ENCODE measurements at places on chromosomes 7 and 10.
A peak's percentile ranks its signal among the peaks of the same experiment; 100 is the strongest.

GRCh38 chr7:98167653-98168052, 43.6 kb upstream of the BHLHA15 start:
- no peak for DNase-seq

DNA sequence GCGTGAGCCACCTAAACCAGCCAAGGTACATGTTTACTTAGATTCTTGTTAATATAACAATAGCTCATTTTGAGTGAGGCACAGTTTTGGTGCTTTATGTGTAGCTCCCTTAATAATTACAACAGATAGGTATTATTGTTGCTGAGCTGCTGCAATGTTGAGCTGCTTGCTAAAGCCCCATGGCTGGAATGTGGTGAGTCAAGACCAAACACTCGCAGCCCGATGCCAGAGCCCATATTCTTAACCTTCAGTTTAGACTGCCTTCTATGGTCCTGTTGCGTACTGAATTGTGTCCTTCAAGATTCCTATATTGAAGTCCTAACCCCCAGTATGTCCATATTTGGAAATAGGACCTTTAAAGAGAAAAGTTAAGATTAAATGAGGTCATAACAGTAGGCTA, 407.1 kb downstream of the NEBL start:
- no peak for DNase-seq

DNA sequence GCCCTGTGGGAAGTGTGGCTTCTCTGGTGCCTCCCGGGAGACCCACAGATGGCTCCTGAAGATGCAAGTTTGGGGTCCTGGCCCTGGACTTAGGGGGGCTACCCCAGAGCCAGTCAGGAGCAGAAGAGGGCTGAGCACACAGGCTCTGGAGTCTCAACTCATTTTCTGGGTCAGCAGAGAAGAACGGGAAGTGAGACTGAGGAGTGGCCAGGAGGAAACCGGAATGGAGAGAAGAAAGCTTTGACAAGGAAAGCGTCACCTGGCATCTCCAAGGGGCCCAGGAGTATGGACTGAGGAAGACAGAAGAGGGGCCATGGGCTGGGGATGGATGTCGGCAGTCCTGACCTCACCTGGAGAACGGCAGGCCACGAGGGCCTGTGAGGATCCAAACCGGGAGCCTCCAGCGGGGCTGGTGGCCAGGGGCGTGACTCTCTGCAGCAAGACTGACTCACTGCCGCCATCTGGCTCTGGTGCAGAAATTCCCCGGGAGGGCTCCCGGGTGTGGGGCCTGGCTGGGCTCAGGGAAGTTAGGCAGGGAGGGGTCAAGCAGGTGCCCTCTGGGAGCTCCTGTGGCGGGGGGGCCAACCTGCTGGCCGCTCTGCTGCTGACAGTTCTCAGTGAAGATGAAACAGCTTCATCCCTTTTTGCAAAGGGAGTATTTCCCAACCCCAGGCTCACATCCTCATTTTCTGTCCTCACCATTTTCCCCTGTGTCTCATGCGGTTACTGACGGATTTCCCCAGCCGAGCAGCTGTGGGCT, 23.6 kb downstream of the DAGLB start:
- no peak for DNase-seq

GRCh38 chr7:17815318-17815717, 125.0 kb downstream of the SNX13 start:
- DNase-seq = no peak

DNA sequence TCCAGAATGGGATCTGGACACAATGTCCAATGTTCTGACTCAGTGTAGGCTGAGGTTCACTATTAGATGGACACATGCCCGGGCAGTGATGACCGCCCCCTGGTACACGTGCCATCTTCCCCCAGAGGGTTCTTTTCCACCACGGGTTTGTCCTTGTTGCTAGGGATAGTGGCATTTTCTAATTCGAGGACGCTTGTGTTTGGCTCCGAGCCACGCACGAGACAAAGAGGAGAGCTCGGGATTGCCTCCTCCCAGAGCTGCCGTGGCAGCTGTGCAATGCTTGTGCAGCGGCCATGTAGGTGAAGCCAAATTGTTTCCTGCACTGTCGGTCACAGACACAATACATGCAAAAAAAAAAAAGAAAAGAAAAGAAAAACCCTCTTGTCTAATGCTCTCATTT, 207.5 kb downstream of the PAXIP1 start:
- DNase-seq = no peak

DNA sequence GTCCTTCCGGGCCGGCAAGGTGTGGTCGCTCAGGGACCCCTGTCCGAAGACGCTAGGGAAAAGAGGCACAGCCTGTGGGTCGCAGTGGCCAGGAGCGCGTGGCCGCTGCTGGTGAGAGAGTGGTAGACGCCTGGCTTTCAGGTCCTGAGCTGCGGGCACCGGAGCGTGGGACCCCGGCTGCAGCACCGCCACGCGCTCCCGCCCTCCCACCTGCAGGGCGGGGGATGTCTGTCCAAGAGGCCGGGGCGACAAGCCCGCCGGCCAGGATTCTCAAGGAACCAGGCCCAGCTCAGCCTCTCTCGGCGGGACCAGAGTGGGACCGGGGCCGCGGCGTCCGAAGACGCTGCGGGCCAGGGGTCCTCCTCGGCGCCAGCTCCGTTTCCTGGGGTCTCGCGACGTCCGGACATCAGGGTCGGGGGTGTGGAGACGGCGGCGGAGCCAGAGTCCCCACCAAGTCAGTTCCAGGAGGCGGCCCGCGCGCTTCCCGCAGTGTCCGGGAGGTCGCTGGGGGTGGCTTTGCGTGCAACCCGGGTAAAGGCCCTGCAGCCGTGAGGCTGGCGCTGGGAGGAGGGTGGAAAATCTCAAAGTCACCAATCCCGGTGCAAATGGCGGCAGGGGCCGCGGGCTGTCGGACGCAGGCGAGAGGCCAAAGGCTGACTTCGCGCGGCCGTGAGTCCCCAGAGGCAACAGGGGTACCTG, 5.5 kb downstream of the ZNF503 start:
- DNase-seq = no peak

DNA sequence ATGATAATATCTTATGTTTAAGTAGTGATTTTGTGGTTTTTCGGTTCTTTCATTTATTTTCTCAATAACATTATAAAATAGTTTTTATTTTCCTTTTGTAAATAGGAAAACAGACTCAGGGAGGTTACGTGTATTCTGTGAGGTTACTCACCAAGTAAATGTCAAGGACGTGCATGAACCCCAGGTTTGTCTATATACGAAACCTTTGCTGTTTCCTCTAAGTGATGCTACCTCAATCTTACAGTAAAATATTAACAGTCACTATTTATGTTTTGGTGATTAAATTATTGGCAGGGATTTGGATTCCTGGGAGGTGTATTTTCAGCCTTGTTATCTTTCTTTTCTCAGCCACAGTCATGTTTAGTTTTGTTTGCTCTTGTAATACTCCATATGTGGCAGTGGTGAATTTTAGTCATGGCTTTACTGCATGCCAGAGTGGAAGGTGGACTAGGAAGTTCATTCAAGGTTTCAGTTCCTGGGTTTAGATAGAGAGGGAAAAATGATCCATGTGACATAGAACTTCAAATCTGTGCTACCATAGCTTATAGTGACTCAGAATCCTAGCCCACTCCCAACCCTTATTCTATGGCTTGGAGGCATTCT, 139.9 kb downstream of the ARL4A start:
- DNase-seq = no peak

DNA sequence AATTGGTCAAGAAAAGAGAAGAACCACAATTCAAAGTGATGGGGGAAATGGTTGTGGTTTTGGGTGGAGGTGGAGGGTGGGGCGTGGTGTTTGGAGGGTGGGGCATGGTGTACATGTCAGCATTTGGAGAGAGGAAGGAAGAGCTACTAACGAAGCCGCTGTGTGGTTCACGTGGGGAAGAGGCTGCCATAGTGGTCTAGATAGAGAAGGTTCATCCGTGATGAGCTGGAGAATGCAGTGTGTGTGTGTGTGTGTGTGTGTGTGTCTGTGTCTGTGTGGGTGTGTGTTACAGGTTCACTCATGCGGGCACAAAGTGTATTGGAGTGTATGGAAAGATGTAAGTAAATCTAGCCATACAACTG, 6.1 kb upstream of the VCL start:
- DNase-seq = peak; percentile 32

GRCh38 chr7:47480576-47481538, 101.1 kb downstream of the TNS3 start:
- no peak for DNase-seq

DNA sequence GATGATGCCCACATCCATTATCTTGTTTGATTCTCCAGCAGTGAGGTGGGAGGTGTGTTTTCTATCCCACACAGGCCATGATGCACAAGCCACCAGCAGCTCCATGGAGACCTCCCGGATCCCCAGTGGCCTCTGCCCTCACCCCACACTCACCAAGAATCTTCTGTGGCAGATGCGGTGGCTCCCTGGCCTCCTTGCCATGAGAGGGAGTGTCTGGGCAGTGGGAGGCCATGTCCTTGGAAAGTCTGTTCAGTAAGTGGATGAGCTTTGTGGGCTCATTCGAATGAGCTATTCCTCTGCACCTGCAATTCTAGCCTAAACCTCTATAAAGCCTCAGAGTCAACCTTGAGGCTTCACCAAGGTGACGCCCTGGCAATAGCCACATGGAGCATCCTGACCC, 243.8 kb downstream of the TCERG1L start:
- DNase-seq = no peak

- no peak for DNase-seq
Observed at GRCh38 chr10:11260170-11260569, 242.5 kb downstream of the CELF2 start.

DNA sequence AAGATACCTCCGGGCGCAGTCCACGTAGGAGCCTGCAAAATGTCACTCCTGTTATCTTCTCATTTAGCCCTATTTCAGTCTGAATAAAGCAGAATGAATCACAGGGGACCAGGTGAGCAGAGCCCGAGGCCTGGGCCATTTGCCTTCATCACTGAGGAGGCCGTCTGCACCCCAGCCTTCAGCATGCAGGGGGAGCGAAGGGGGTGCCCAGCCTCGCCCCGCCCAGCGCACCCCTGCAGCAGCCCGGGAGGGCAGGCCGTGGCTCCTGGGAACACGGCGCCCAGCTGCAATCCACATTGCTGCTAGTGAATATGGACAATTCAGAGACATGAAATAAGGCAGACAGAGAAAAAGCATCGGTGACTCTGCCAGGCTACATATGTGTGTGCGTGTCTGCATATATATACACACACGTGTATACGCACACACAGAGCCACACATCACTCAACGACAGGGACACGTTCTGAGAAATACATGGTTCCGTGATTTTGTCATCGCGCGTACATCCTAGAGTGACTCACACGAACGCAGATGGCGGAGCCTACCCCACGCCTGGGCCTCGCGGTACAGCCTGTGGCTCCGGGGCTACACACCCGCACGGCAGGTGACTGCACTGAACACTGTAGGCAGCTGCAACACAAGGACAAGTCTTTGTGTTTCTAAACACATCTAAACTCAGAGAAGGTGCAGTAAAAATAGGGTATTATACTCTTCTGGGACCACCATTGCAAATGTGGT, 15.2 kb upstream of the ELFN1 start:
- no peak for DNase-seq

GRCh38 chr10:45155784-45156183, 155.1 kb downstream of the ZNF22 start:
- no peak for DNase-seq

- no peak for DNase-seq
Observed at GRCh38 chr7:13044309-13044708, 356.9 kb downstream of the ARL4A start.

DNA sequence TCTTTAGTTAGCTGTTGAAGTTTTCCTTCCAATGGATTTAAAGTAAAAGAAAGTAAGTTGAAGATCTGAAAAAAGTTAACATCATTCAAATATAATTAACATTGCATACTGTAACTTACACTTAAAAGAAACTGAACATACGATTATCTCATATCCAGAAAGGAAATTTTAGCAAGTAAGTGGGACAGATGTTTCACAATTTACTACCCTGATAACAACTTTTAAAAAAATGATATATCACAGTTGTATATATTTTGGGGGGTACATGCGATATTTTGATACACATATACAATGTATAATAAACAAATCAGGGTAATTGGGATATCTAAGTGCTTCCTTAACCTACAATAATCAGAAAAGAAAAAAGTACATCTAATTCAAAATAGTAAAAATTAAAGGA, 44.2 kb downstream of the ASZ1 start:
- DNase-seq = no peak

- no peak for DNase-seq
Observed at GRCh38 chr7:155222061-155222460, 75.6 kb upstream of the INSIG1 start.

DNA sequence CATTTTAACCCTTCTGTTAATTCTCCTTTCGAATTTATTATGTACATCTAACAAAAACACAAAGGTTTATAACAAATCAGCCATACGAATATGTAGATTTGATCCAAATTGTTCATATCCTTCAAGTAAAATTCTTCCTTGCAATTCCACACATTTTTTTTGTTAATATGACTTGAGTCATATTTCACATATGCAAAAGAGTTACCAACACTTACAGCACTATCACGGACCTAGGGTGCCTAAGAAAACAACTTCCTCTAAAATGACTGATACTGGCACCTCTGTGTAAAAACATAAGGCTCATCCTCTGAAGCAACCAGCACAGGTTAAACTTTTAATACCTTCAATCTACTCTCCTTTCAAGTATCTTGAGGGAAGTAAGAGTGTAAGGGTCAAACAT, 451.8 kb downstream of the SEMA3D start:
- no peak for DNase-seq
